Activated naive CD4-positive, alpha-beta T cell treated with anti-CD3 and anti-CD28 coated beads, Interleukin-2, amount 50 U/mL, for 16 hours (primary cell): ENCODE measurements at places on chromosomes 5 and 9.

DNA sequence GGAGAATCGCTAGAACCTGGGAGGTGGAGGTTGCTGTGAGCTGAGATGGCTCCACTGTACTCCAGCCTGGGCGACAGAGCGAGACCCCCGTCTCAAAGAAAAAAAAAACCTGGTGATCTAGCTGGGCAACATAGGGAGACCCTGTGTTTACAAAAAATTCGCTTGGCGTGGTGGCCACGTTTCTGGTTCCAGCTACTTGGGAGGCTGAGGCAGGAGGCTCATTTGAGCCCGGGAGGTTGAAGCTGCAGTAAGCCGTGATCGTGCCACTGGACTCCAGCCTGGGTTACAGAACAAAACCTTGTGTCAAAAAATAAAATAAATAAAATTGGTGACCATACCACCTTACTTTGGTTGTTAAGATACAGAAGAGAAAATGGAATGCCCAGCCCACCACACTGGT, 1.8 kb upstream of the HNRNPAB start:
- no peak for DNase-seq

DNA sequence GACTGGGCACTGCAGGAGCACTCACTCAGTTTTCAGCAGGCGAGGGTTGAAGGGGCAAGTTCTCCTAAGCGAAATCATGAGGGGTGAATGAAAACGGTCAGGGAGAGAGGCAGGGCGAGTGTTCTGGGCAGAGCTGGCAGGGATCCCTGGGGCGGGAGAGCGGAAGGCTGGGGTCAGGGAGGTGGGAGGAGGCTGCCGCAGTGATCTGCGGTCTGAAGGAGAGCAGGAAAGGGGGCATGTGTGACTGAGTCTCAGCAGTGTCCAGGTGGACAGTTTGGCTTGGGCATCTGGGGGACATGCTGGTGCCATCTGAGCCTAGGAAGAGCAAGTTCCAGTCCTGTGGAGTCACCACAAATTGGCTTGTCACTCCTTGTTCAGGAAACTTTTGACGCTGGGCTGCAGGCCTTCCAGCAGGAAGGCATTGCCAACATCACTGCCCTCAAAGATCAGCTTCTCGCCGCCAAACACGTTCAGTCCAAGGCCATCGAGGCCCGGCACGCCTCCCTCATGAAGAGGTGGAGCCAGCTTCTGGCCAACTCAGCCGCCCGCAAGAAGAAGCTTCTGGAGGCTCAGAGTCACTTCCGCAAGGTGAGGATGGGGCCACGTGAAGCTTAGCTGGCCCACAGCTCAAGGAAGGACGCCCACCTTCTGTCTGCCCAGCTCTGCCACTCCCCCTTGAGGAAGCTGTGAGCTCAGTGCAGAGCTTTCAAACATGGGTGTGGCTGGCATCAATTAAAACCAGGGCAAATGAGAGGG, 31.1 kb downstream of the DYNC2I2 start:
- no peak for DNase-seq

- no peak for DNase-seq
Observed at GRCh38 chr9:114397219-114397847, 9.6 kb upstream of the AKNA start.

- DNase-seq, result no peak
Observed at GRCh38 chr9:21854594-21854993, 52.2 kb downstream of the MTAP start.

GRCh38 chr5:1479581-1480188, 34.4 kb upstream of the SLC6A3 start:
- DNase-seq, result peak; percentile 39

GRCh38 chr5:52693836-52694235, 93.9 kb upstream of the ITGA1 start:
- no peak for DNase-seq

- DNase-seq, result no peak
Observed at GRCh38 chr5:75567710-75568109, 43.5 kb upstream of the ANKDD1B start.

DNA sequence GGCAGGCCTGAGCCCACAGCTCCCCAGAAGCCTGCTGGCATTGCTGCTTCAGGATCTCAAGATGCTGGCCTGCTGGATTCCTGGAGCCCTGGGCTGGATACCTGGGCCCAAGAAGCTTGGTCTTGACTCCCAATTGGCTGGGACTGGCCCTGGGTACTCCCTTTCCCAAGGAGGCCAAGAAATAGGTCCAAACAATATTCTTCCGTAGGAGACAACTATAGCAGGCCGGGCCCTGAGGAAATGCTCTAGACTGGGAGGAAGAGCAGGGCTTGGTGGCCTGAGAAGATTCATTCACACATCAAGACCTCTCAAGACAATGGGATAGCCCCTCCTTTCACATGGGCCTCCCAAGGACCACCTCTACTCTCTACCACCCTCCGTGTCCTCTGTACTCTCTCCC, 7.9 kb downstream of the CSF2 start:
- no peak for DNase-seq

- DNase-seq, result no peak
Observed at GRCh38 chr5:133473291-133473690, 139.1 kb downstream of the FSTL4 start.

- DNase-seq, result no peak
Observed at GRCh38 chr9:13552606-13553215, 273.2 kb upstream of the MPDZ start.

- no peak for DNase-seq
Observed at GRCh38 chr5:42854795-42855194, 43.1 kb upstream of the SELENOP start.
